Forelimb muscle (tissue), 1 donor: ENCODE measurements at places on chromosomes 5 and 9. TPM values are rescaled to one million over a fixed set of nuclear protein-coding genes. Genes with fewer than 3 reads are reported as not detected.

The TMC1 gene
- 0.59 TPM for polyA plus RNA-seq

The DCTN3 gene
- polyA plus RNA-seq: 62.5 TPM

The C7 gene
- polyA plus RNA-seq: 1.6 TPM

DNA sequence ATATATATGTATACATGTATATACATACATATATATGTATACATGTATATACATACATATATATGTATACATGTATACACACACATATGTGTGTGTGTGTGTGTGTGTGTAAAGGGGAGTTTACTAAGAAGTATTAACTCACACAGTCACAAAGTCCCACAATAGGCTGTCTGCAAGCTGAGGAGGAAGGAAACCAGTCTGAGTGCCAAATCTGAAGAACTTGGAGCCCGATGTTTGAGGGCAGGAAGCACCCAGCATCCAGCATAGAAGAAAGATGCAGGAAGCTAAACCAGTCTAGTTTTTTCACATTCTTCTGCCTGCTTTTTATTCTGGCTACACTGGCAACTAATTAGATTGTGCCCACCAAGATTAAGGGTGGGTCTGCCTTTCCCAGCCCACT, 591.5 kb downstream of the PRR16 start:
- DNase-seq: no peak

DNA sequence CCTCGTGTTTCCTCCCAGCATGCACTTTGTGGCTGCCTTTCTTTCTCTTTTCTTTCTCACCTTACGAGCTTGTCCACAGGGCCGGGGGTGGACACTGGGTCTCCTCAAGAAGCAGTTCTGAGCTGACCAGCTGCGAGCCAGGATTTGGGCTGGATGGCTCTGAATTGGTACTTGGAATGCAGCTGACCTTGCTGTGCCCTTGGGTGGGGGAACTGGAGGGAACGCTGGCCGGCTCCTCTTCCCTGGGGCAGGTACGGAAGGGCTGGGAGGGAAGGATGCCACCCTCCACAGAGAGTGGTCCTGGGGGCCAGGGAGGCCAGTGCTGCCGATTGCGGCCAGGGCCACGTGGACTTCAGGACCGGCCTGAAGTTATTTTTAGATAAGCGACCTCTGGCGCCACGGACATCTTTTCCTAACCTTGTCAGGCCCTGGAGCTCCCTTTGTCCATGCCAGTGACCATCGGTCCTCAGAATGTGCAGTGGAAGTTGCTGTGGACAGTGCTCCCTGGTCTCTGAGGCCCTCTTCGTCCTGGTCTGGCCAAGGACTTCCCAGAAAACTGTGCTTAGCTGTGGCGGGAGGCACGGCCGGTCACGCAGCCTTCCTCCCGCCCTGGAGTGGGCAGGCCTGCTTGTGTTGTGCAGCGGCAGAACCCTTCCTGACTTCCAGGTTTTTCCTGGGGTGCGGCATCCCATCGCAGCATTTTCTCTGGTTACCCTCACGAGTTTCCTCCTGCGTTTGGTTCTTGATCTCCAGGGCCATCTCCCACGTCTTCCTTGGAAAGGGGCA, 13.5 kb upstream of the AHRR start:
- no peak for DNase-seq
